ENCODE measurements at places on chromosomes 12 and 14.

DNA sequence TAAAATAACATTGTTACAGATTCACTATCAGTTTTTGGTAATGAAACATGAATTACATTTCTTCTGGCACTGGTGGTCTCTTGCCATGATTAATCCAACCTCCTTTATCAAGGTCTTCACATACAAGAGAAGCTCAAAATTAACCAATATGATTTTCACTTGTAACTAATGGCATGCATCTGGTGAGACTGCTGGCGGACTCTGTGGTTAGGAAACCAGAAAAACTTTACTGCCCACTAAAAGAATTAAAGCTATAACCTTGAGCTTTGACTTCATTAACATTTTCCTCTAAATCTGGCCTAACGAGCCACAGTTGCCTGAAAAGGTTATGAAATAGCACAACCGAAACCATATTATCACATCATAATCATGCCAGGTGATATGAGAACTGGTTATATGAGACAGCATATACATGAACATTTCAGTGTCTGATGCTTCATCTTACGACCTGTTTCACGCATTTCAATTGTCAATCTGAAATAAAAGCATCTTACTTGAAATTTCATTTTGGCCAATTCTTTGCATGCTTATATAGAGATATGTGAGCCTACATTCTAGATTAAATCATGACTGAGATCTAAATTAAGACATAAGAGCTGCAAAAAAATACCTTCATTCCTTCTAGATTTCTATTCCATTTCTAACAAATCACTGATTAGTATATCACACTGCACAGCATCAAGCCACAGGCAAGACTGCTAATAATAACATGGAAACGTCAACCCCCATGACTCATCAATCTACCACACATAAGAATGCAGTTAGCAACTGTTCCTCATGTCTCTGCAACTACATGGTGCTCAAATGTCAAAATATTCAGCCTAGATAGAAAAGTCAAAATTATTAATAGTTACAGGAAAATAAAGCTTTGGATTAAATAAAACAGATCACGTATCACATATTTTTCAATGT, 89.3 kb downstream of the OSBPL8 start:
- DNase-seq, result no peak

DNA sequence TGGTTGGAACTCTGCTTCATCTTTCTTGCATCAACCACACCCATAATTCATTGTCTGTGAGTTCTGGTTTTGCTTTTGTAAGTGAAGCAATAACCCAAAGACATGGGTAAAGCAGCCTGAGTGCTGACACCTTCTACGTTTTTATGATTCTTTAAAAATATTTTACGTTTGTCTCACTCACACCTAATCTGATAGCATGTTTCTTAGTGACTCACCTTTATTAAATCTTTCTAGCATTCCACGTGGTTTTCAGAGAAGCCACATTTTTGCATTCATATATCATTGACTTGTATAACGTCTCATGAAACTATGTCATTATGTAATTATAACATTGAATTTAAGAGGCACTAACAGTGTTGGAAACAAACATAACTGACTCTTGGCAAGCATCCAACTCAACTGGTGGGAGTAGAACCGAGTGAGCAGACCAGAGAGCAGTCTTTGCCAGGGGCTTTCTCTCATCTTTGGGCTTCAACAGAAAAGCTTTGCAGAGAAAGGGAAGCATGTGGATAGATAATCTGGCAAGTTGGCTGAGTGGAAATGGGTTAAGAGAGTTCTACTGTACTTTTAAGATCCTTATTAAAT, 118.8 kb downstream of the TPH2 start:
- DNase-seq, result no peak

- no peak for DNase-seq
Observed at GRCh38 chr12:94769047-94769420, 118.7 kb upstream of the TMCC3 start.

DNA sequence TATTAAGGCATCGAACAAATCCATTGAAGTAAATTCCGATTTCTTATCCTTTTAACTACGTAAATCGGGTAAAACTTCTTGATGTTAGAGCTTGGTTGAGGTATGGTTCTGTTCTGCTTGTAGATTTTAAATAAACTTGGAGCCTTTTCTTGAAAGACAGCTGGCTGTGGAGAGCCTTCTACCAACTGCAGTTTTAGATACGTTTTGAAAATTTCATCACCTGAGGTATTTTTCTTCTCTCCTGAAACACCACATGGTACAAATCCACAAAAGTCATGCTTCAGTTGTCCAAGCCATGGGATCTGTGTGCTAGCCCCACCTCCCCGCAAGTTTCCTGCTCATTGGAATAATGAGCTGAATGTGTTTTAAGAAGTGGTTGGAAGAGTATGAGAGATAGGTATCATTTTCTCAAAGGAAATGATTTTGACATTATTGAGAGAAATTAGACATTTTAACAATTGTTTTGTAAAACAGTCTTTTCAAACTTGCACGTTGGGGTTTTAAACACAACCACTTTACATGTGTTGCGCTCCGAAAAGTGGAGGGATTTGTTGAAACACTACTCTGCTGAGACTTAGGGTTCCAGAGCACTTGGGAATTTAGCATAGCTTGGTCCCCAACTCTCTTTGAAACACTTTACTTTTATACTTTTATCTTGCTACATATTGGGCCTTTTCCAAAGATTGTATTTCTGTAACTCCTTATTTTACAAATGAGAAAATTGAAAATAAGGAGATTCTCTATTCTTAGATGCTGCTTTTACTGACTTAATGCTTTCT, 1.4 kb downstream of the PPM1A start:
- DNase-seq, result no peak

DNA sequence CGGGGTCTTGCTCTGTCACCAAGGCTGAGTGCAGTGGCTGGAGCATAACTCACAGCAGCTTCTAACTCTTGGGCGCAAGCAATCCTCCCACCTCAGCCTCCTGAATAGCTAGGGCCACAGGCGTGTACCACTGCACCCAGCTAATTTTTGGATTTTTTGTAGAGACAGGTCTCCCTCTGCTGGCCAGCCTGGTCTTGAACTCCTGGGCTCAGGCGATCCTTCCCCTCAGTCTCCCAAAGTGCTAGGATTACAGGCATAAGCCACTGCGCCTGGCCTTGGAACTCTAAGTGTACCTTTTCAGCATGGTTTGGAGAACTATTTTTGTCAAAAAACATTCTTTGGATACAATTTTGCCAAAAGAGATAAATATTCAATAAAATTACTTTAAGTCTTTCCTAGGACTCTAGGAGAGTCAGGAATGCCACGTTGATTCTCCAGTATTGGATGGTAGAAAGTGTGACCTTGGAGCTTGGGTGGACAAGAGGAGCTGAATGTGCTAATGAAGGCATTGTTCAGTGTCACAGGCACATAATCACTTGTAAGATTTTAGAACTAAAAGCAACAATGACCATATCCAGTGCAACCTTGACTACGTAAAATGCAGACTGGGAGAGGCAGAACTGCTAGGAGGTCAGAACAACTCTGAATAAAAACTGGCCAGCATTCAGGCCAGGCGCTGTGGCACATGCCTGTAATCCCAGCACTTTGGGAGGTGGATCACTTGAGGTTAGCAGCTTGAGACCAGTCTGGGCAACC, 2.8 kb downstream of the SRSF9 start:
- DNase-seq, result peak; percentile 16

DNA sequence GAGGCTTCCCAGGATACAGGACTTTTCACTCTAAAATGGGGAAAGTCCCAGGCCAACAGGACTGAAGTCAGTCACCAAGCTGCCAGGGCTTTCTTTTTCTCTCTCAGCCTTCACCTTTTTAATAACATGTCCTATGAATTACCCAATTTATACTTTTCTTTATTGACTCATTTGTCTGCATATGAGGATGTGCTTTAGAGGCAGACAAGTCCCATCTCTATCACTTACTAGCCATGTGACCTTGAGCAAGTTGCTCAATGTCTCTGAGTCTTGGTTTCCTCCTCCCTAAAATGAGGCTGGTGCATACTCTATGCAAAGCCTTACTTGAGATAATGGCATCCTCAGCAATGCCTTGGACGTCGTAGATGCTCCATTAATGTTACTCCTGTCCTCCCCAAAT, 98.1 kb upstream of the TMPO start:
- no peak for DNase-seq

GRCh38 chr12:124386059-124386458, 91.2 kb downstream of the RFLNA start:
- no peak for DNase-seq

DNA sequence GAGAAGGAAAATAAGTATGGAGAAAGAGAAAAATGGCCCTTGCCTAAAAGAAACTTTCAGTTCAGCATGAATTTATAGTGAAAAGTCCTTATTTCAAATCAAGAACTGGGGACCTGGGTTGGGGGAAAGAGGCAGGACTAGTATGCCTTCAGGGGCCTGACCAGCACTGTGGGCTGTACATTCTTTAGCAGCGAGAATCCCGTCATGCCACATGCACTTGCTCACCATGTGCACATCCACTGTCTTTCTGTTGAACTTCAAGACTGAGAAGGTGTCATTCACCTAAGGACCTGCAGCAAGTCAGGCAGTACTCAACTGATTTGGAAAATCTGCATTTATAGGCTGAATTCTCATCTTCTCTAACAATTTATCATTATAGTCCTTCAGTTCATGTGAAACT, 50.2 kb downstream of the RAB35 start:
- no peak for DNase-seq

GRCh38 chr14:102363182-102363943, 622 bp downstream of the TECPR2 start:
- DNase-seq, result peak; percentile 2

DNA sequence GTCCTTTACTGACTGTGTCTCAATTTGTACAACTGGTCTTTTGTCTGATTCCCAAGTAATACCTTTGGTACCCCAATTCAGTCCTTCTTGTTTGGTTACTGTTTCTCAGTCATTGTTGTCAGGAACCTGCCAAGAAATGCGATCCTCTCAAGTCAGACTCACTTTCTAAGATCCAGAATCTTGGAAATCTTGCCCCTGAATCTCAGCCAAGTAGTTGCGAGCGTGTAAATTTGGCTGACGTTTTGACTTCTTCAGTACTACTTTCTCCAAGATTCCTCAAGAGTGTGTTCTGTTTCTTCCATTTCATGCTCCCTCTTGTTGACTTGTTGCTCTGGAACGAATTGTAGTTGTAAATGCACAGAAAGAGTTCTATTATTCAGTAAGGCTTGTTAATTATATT, 114.0 kb downstream of the MSRB3 start:
- DNase-seq, result no peak

GRCh38 chr14:103143506-103143905, 20.2 kb downstream of the TNFAIP2 start:
- no peak for DNase-seq

- no peak for DNase-seq
Observed at GRCh38 chr14:72540836-72541235, 353.1 kb downstream of the DPF3 start.

GRCh38 chr14:59267046-59267445, 78.6 kb downstream of the DAAM1 start:
- no peak for DNase-seq

- DNase-seq, result no peak
Observed at GRCh38 chr12:107393043-107393717, 292.4 kb upstream of the PWP1 start.

DNA sequence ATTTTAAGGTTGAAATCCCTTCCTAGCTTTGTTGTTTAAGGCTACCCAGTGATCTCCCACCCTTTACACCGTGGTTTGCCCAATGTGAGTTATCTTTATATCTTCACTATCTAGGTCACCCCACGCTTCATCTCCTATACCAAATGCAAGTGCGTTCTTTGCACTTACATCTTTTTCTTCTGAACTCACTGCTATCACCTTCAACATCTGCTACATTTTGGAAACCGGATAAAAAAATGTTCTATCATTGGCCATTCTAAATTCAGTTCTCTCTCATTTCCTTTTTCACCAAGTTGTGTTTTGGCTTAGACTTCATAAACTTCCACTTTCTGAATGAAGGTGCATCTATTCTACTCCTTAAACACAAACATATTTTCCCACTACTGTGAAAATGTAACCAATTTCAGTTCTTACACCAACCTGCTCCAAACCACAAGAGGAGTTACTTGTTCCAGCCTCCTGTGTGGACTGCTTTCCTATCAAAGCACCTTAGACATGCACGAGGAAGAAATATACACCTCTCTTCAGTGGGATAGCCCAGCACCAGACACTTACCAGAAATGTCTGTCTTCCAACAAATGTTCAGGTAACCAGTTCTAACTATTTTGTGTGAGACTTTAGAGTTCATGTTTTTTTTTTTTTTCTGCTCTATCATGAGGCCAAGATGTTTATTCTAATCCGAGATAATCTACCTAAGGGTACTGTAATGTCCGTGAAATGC, 21.9 kb downstream of the CLEC9A start:
- no peak for DNase-seq

GRCh38 chr12:2681450-2682205, 113.1 kb upstream of the FKBP4 start:
- DNase-seq, result no peak

DNA sequence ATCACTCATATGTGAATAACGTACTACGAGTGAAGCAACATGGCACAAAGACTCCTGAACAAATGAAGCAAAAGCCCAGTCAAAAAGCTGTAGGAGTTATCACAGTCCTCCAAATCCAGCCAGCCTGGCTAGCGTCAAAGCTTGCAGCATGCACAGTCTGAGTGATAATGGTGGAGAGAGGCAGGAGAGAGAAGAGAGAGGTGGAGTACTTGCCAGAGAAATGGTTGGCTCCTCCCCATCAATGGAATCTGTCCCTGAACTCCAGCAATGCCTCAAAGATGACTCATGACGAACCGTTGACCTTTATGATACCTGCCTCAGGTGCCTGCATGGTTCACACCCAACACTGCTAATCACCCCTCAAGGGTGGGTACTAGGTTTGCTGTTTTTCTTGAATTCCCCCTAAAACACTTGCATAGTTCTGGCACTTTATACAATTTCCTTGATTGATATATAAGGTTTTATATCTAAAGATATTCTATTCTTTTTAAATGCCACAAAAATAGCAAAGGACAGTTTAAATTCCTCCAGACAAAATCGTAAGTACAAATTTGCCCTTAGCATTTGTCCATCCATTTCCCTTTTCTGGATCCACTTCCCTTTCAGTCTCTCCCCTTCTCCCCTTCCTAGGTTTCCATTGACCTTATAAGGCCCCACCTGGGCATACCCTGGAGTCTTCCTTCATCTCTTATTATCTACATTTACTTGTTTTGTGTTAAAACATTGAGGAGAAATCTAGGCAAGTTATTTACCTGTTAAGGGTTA, 10.2 kb downstream of the ARHGDIB start:
- DNase-seq, result no peak

DNA sequence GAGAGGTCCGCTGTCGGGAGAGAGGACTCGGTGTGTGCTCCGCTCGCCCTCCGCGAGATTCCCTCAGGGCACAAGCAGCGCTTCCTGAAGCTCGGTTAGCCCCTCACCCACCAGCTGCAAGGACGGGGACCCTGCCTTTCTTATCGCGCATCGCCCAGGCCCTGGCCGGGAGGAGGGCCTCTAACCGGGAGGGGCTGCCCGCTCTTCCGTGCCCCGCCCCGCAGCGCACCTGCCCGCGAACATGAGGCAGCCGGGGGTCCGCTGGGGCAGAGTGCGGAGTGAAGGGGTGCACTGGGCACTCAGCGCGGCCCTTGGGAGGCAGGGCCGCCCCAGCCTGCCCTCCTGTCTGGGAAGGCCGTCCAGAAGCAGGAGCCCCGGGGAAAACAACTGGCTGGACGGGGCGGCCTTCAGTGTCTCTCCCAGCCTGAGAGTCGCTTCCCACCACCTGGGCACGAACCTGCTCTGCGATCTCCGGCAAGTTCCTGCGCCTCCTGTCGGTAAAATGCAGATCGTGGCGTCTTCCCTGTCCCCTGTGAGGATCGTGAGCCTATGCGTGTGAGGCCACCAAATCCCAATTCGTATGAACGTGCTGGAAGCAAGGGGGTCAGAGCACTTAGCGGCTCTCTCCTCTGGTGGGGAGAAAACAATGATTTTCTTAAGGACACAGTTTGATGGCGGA, 28.0 kb upstream of the ADIPOR2 start:
- peak; percentile 45 for DNase-seq

GRCh38 chr12:64806593-64807460, 17.6 kb upstream of the TBC1D30 start:
- DNase-seq, result no peak

Data from T follicular helper cell (primary cell).